Astrocyte of the hippocampus (primary cell): ENCODE measurements at places on chromosomes 6 and 20.
A peak's percentile ranks its signal among the peaks of the same experiment; 100 is the strongest.

DNA sequence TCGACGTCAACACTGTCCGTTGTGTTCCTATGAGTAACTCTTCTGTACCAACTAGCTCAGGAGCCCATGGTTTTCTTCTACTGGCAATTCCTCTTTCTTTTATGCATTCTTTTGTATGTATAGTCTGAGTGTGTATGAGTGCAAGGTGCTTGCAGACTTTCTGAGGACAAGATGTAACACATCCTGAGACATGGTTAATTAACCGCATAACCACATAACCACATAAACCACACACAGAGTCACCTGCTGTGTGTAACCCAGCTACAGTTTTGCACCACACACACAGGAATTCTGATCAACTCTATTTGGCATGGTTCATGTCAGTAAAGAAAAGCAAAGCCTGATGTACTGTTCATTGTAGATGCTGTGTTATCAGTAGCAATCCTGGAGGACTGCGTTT is 98.6 kb downstream of the DACT2 start:
- no peak for DNase-seq

GRCh38 chr20:33450867-33451266 is 7.3 kb upstream of the SNTA1 start:
- peak; percentile 63 for DNase-seq

GRCh38 chr6:90286884-90287488 is 9.7 kb downstream of the BACH2 start:
- peak; percentile 41 for DNase-seq

- no peak for DNase-seq
Measured at GRCh38 chr20:57682184-57683101, 27.4 kb downstream of the PMEPA1 start.

GRCh38 chr20:23227976-23228375 is 122.6 kb upstream of the NXT1 start:
- DNase-seq: no peak

DNA sequence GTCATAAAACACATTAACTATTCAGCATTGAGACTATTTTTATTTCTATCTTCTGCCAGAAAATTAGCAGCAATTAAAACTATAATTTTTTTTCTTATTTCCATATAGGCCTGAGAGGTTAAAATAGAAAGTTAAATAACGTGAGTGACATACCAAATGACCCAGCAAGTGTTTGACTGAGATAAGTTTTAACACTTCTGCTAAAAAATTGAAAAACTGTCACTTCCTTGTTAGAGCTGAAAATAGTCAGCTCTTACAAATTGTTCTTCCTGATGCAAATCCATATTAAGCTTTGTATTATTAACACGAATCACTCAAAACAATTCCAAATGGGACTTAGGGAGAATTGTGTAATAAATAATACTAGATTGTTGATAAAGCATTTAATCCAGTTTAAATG is 26.5 kb upstream of the STX11 start:
- DNase-seq: no peak

- DNase-seq: no peak
Measured at GRCh38 chr6:56742122-56742791, 99.6 kb upstream of the DST start.

- DNase-seq: no peak
Measured at GRCh38 chr6:3444276-3445088, 12.4 kb downstream of the SLC22A23 start.
